ENCODE measurements at places on chromosomes 7 and 10.

GRCh38 chr7:39413636-39414223 lies 152.5 kb upstream of the YAE1 start:
- DNase-seq, result no peak

- no peak for DNase-seq
Observed at GRCh38 chr7:6385909-6386560, 61.7 kb downstream of the DAGLB start.

- no peak for DNase-seq
Observed at GRCh38 chr10:77889277-77889903, 37.2 kb downstream of the DLG5 start.

- DNase-seq, result no peak
Observed at GRCh38 chr7:80883154-80884025, 35.5 kb downstream of the SEMA3C start.

DNA sequence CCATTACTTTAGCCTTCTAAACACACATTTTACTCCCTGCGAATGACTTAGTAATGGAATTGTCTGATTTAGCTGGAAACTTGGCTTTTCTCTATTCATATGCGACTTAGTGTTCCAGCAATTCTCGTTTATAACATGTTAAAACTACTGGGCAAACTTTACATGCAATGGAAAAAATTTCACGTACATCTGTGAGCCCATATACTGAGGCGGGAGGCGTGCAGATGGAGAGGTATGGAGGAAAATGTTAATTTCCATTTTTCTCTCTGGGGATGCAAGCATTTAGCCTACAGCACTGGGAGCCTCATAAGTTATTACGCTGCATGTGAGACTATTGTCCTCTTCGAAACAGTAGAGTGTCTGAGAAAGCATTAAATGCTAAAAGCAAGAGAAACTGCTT lies 591.5 kb upstream of the ANKRD30A start:
- DNase-seq, result no peak

- DNase-seq, result no peak
Observed at GRCh38 chr7:17010637-17011300, 129.0 kb upstream of the AGR3 start.

GRCh38 chr7:158727690-158728089 lies 23.1 kb upstream of the NCAPG2 start:
- DNase-seq, result no peak

- no peak for DNase-seq
Observed at GRCh38 chr7:116801092-116801710, 61.2 kb upstream of the CAPZA2 start.

GRCh38 chr10:69876286-69876685 lies 74.6 kb downstream of the COL13A1 start:
- DNase-seq, result no peak

DNA sequence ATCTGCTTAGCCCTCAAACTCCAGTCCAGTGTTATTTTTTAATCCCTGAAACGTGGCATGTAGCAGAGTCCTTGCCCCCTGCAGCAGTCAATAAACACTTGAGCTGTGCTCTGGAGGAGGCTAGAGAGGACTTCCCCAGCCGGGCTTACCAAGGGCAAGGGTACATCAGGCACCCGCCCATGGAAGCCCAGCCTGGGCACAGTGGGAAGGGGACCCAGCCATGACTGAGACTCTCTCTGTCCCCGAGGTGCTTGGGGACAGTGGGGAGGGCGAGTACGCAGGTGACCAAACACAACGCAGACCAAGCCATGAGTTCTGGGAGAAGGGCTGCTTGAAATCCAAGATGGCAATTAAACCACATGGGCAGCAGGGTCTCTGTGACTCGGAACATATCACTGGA lies 45.2 kb downstream of the EBF3 start:
- DNase-seq, result no peak

Data from stimulated activated CD8-positive, alpha-beta memory T cell treated with anti-CD3 and anti-CD28 coated beads, Interleukin-7, amount 100 ng/mL, for 24 hours (primary cell).